H54 (cell line): ENCODE measurements at places on chromosomes 7 and 10.
A peak's percentile ranks its signal among the peaks of the same experiment; 100 is the strongest.

GRCh38 chr7:156096771-156097538, 284.7 kb upstream of the SHH start:
- DNase-seq, result no peak

DNA sequence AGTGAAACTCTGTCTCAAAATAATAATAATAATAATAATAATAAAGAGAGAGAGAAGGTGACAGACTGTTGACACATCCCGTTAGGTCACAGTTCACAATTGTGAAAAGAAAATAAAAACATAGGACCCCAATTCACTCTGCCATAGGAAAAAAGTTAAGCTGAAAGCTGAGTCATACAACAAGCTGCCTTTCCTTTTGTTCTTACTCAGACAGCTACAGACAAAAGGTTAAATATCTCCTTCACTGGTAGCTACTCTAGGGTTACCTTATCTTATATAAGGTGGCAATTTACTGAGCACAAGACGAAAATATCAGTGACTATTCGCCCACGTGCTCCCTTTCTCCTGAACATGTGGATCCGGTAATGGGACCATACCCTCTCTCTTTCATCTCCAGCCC, 17.5 kb downstream of the TUBAL3 start:
- no peak for DNase-seq

- DNase-seq, result peak; percentile 99
These were observed 9.8 kb upstream of the MAFK start for GRCh38 chr7:1520539-1521234.

GRCh38 chr7:29360633-29361625, 166.4 kb downstream of the CHN2 start:
- DNase-seq, result no peak

DNA sequence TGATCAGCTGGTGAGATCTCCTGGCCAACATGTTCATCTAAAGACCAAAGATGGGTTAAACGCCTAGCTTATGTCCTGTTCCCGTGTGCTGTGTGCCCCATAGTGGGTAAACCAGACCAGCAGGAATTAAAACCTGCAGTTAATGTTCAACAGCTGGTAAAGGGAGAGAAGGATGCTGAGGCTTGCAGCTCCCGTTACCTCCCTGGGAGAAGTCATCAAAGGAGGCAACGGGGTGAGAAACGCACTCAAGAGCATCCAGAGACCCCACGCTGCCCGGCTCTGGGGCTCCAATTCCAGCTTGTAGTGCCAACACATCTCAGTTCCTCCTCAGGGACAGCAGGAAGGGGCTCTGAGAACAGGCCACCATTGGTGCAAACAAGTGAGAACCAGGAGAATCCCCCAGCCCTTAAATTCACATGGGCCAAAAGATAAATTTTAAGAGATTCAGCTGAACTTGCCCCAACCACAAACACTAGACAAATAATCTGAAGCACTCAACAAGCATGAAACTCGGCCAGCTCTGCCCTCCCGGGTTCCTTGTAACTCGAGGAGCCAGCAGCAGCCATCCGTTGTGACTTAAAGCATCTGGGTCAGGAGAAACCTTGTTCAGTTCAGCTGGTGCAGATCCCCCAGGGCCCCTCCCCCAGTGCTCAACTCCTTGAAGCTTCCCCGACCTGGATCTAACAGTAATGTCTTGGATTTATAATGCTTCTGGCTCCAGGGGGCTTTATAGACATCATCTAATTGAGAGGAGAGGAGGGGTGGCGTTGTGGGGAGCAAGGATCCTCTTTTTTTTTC, 29.4 kb downstream of the FAM241B start:
- no peak for DNase-seq

DNA sequence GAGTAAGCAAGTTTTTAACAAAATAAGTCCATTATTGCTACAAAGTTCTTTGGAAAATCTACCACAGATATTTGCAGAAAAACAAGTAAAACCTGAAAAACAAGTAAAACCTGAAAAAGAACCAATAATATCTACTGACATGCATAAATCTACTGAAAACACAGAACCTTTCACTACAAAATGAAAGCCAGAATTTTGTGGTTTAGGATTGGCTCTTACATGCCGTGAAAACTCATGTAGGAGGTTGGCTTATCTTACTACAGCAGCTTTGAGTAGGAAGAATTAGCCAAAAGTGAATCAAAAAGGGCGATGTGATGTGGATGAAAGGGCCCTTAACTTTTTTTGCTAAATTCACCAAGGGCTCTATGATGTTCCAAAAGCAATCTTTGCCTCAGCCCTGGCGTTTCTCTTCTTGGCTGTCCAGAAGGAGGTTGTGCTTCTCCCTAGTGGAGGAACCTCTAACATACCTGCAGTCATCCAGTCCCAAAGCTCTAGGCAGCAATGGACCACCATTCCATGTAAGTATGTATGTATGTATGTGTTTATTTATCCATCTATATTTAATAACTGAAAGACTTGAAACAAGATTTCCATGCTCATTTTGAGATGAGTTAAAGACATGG, 93.5 kb upstream of the ZNF804B start:
- DNase-seq, result no peak
